NCI-H187 treated with DMSO at 0.1 percent for 48 hours (cell line): ENCODE measurements at places on chromosomes 11 and 22.

- DNase-seq: no peak
These were observed 6.8 kb downstream of the RNF169 start for GRCh38 chr11:74755395-74755995.

DNA sequence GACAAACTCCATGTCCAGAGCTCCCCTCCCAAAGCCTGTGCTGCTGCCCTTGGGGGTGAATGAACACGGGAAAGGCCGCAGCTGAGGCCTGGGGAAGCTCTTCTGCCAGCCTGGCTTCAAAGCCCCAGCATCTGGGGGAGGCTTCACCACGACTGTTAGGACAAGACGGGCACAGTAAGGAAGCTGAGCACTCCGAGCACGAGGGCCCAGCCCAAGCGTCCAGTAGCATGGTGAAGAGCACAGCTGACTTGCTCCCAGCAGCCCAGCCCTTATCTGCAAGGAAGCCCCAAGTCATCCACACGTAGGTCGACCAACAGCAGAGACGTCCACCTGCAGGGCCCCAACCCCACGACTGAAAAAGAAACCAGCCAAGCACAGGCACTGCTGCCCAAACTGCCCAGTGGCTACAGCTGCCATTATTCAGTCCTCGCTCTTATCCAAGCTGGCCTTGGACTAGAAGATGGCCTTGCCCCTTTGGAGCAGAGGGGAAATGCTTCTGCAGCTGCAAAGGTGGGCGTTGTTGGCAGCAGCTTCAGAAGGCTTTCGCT is 62.5 kb downstream of the SHANK2 start:
- DNase-seq: no peak

DNA sequence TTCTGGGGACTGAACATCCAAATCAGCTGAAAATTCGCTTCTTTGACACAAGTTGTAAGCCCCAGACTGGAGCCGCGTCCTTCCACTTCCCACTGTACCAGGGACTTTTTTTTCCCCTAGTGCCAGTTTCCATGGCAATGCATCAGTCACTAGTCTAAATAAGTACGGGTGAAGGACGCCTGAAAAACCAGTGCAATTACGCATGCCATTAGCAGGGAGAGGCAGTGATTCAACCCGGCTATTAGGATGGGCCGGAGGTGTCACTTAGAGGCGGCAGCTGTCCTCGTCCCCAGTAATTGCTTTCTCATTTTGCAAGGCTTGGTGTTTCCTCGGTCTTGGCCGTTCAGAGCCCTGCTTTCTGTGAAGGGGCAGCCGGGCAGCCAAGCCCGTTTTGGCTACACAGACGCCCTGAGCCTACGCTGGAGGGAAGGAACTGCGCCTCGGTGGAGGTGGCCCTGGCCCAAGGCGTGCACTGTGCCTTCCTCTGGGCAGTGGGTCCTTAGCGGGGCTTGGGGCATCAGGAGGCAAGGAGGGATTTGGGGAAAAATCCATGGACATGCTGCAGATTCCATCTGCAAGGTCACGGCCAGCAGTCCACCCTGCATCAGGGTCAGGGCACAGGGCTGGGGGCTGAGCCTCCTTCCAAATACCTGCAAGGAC is 319.7 kb downstream of the CTTN start:
- DNase-seq: no peak

- no peak for DNase-seq
These were observed 53.3 kb downstream of the PPFIA1 start for GRCh38 chr11:70323806-70324205.

DNA sequence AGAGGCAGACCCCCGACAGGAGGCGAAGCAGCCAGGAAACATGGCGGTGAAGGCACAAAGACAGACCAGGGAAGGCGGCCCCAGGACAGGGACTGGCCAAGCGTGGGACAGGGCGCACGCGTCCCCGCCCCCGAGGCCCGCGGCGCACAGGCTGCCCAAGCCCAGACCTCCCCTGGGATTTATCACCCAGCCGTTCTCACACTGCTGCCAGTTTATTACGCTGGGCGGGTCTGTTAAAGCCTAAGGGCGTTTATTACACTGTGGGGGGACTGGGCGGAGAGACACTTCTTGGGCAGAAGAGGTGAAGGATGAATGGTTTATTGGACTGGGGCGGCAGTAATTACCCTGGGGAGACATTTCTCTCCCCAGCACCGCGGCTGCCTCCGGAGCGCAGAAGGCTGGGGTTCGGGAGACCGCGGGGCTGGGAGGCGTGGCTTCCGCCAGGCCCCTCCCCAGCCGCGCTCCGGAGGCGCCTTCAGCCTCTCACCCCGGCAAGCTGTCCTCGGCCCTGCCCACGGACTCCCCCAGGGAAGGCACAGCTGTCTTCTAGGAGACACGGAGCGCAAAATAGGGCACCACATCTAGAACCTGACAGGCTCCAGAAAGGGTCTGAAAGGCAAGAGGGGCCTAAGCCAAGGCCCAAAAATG is 47.1 kb downstream of the SLC22A12 start:
- no peak for DNase-seq

DNA sequence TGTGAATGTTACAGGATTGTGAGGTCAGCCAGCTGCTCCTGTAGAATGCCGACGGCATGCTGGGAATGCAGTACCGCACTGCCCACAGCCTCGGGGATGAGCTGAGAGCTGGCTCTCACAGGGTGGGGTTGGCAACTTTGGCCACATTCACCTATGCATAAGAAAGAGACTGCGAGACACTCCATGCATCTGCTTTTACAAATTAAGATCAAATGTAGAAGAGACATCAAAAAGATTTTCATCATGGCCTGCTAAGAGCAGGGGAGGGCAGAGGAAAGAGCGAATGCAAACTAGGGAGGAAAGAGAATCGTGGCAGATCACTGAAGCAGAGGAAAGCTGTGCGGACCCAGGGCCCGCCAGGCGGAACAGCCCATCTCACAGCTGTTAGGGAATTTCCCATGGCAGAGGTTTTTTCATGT is 49.8 kb upstream of the SPATA19 start:
- no peak for DNase-seq

DNA sequence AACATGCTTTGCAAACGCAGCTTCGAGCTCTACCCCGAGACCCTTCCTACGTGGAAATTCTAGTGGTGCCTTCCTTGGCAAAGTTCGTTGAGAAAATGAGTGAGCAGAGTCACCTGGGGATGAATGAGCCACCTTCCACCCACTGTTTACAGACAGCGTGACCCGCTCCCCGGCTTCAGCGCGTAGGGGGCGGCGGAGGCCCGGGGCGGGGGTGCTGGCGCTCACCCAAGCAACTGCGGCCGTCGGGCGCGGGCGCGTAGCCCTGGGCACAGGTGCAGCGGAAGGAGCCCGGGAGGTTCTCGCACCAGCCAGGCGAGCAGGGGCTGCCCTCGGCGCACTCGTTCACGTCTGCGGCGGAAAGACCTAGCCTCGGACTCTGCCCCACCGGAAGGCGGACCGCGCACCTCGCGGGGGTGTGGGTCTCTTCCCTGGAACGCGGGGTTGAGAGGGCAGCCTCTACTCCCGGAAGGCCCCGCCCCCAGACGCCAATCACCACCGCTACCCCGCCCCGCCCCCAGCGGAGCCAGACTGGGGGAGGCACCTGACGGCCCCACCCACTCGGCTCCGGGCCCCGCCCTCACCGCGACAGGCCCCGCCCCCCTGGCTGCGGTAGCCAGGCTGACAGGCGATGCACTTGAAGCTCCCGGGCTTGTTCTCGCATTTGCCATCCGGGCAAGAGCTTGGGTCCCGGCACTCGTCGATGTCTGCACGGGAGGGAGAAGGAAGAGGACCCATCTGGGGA is 11.8 kb downstream of the LTBP3 start:
- DNase-seq: peak; percentile 40

- DNase-seq: no peak
These were observed 37.4 kb downstream of the PACSIN2 start for GRCh38 chr22:42977569-42977968.

- DNase-seq: no peak
These were observed 1.4 kb downstream of the CORO1B start for GRCh38 chr11:67441731-67442351.

GRCh38 chr22:38798496-38798895 is 4.6 kb upstream of the DNAL4 start:
- no peak for DNase-seq
